ENCODE measurements at places on chromosomes 12 and 14. TPM values are rescaled to one million over a fixed set of nuclear protein-coding genes. Genes with fewer than 3 reads are reported as not detected.

The C12orf54 gene
- total RNA-seq = not detected

The CLEC4E gene
- total RNA-seq = not detected

The ABHD12B gene
- total RNA-seq = not detected

The MSRB3 gene
- total RNA-seq = 3.7 TPM

The SPPL3 gene
- total RNA-seq = 45.2 TPM

The RPL10L gene
- total RNA-seq = not detected

The LRRC10 gene
- not detected for total RNA-seq

The BBOF1 gene
- 9.0 TPM for total RNA-seq

The RNASE7 gene
- not detected for total RNA-seq

The PTHLH gene
- not detected for total RNA-seq

The RNF212B gene
- not detected for total RNA-seq

The SRRM4 gene
- 5.7 TPM for total RNA-seq

The PARPBP gene
- total RNA-seq = 6.5 TPM

The SCARB1 gene
- total RNA-seq = 8.6 TPM

The DRAM1 gene
- 0.82 TPM for total RNA-seq

The OR4N2 gene
- total RNA-seq = not detected

The INHBC gene
- not detected for total RNA-seq

The KRT71 gene
- total RNA-seq = not detected

The MEG3 gene
- total RNA-seq = 95.4 TPM

The ITGB7 gene
- not detected for total RNA-seq

The CDKN3 gene
- total RNA-seq = 5.3 TPM

The KHNYN gene
- total RNA-seq = 13.9 TPM

The STAB2 gene
- not detected for total RNA-seq

The ALKBH1 gene
- 13.0 TPM for total RNA-seq

The TROAP gene
- 2.9 TPM for total RNA-seq

The FOXN4 gene
- total RNA-seq = under 0.01 TPM

The SDS gene
- not detected for total RNA-seq

The TTC7B gene
- 10.6 TPM for total RNA-seq

The MYL2 gene
- not detected for total RNA-seq

The OR4E2 gene
- not detected for total RNA-seq

The PPP1CC gene
- total RNA-seq = 140 TPM

The B4GALNT3 gene
- total RNA-seq = 2.4 TPM

The SPRYD4 gene
- 1.2 TPM for total RNA-seq

The HCFC2 gene
- total RNA-seq = 62.4 TPM

The RDH12 gene
- total RNA-seq = 0.82 TPM

The GYS2 gene
- total RNA-seq = not detected

The AQP2 gene
- not detected for total RNA-seq

The BICDL1 gene
- total RNA-seq = 24.5 TPM

The LMO3 gene
- 1,227 TPM for total RNA-seq

The SAMD15 gene
- total RNA-seq = 12.6 TPM
